ENCODE measurements at places on chromosomes 7 and 10.

GRCh38 chr7:129872054-129872453 is 80.7 kb downstream of the UBE2H start:
- no peak for DNase-seq

- no peak for DNase-seq
These were observed 93.1 kb downstream of the CARD11 start for GRCh38 chr7:2950578-2950977.

- no peak for DNase-seq
These were observed 95.1 kb upstream of the DIP2C start for GRCh38 chr10:784403-785088.

GRCh38 chr10:43138757-43139241 is 554 bp downstream of the CSGALNACT2 start:
- peak; percentile 12 for DNase-seq

GRCh38 chr7:115356999-115357702 is 435.3 kb downstream of the MDFIC start:
- no peak for DNase-seq

DNA sequence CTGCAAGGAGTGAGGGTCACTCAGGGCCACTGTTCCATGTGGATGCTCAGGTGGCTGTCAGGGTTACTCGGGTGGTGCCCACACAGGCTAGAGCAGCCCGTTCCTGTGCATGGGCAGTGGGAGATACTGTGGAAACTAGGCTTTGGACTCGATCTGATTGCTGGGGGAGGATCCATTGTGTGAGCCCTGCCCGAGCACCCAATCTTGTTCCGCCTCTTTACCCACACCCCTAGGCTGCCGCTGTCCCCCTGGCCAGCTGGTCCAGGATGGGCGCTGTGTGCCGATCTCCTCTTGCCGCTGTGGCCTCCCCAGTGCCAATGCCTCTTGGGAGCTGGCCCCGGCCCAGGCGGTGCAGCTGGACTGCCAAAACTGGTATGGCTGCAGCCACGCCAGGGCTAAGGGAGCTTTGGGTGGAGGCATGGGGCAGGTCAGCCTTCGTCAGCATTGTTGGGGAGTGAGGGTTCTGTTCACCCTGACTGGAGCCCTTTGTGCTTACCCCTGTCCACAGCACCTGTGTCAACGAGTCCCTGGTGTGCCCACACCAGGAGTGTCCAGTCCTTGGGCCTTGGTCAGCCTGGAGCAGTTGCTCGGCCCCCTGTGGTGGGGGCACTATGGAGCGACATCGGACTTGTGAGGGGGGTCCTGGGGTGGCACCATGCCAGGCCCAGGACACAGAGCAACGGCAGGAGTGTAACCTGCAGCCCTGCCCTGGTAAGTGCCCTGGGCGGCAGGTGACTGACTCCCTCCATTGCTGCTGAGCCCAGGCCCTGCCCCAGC is 12.4 kb upstream of the ZNF862 start:
- DNase-seq: no peak

GRCh38 chr10:101446947-101447346 is 93.0 kb downstream of the BTRC start:
- no peak for DNase-seq

- DNase-seq: no peak
These were observed 21.7 kb upstream of the ZNF365 start for GRCh38 chr10:62352356-62352970.

- peak; percentile 34 for DNase-seq
These were observed 777 bp downstream of the RUNDC3B start for GRCh38 chr7:87628780-87629569.

DNA sequence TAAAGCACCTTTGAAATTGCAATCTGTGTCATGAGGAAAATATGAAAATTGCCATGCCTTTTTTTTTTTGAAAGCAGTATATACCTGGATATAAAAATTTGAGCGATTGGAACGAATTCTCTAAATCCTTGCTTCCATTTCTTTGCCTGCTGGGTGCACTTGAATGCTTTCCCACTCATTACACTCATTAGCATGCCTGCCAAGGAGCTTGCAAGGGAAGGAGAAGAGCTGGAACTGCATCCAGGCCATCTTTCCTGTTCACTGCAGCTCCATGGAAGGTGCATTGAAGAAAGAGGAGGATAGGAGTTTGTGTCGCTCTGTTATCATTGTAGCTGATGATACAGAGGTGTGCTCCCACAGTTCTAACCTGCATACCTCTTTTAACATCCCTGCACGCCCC is 102.4 kb upstream of the GJD4 start:
- DNase-seq: no peak

GRCh38 chr10:106043863-106044262 is 1120.6 kb downstream of the SORCS1 start:
- DNase-seq: no peak

- no peak for DNase-seq
These were observed 23.1 kb upstream of the ZNF862 start for GRCh38 chr7:149815121-149815520.

DNA sequence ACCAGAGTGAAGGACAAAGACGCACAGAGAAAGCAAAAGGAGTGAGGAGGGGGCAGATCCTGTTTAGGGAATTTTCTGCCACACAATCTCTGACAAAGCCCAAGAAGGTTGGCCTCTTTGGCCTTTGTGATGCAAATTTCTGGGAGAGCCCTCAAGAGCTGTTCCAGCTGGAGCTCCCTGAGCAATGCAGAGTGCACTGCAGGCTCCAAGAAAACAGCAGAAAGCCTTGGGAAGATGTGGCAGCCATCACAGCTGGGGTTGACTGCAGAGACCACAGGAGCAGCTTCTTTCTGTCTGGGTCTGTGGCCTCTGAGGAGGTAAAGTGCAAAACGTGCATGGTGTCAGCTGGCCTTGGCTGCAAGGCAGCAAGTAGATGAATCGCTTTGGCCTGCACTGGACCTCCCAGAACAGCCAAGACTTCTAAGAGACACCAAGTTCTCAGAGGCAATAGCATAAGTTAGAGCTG is 200.2 kb downstream of the ELMO1 start:
- DNase-seq: no peak

DNA sequence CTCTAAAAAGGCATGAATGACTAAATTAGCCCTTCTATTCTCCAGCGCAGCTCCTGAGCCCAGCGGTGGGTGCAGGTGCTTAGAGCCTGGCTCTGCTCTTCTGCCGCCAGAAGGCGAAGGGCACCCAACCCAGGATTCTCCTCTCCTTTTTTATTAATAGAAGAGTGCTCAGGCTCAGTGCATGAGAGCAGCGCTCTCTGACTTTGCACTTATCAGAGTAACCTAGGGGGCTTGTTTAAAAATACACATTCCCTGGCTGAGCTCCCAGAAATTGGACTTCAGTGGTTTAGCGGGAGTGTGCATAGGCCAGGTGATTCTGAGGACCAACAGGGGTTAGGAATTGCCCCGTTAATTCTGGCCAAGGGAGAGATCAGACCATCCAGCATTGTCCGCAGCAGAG is 1.7 kb upstream of the PFKP start:
- no peak for DNase-seq

- no peak for DNase-seq
These were observed 54.7 kb upstream of the CCAR1 start for GRCh38 chr10:68666280-68666760.

GRCh38 chr7:121328508-121329190 is at the start of gene WNT16:
TSS of gene WNT16 (plus strand) at chr7:121329000. CDS start at chr7:121329293, 293 bp downstream.
- no peak for DNase-seq

DNA sequence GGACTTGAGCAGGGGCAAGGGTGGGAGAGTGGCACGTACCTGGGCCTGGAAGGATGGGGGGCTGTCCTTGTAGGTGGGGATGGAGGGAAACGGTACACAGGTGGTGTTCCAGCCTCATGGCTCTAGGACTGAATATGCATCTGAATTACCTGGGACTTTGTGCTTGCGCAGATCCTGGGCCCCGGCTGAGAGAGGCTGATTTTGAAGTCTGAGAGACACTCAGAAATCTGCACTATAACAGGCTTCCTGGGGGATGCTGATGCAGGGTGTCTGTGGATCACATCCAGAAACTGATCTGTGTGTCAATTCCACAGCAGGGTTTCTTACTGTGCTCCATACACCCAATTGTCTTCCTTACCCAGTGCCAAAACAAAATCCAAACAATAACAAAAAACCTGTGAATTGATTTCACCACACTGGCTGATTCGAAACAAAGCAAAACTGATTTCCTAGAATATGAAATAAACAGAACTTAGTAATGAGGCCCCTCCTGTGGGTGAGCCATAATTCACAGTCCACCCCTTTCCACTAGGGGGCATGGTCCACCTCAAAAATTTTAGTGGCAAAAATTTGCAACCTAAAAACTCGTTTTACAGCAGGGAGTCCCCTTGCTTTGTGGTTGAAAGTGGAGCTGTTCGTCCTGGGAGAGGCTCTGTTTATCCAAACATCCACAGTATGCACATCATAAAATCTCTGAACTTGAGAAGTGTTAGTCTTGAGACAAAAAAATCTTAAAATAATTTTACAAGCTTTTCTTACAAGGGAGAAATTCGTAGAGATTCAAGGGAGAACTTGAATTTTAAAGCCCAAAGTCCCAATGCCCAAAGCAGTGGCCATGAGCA is 32.0 kb upstream of the PLEKHA1 start:
- DNase-seq: no peak

GRCh38 chr7:12741951-12742575 is 54.6 kb downstream of the ARL4A start:
- no peak for DNase-seq

DNA sequence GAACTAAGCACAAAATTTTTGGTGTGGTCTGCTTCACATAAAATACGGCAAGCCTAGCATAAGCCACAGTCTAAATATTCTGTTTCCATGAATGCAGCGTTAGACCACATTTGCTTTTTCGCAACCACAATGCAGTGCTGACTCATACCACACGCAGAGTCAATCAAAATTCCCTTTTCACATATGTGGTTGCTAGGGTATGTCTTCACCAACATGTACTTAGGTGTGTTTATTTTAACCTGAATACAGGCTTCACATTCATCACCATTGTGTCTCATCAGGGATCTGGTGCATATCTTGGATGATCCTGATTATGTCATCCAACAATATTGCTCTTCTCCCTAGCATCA is 90.8 kb downstream of the CHN2 start:
- no peak for DNase-seq

- no peak for DNase-seq
These were observed 4.6 kb downstream of the NSUN5 start for GRCh38 chr7:73304071-73304470.

DNA sequence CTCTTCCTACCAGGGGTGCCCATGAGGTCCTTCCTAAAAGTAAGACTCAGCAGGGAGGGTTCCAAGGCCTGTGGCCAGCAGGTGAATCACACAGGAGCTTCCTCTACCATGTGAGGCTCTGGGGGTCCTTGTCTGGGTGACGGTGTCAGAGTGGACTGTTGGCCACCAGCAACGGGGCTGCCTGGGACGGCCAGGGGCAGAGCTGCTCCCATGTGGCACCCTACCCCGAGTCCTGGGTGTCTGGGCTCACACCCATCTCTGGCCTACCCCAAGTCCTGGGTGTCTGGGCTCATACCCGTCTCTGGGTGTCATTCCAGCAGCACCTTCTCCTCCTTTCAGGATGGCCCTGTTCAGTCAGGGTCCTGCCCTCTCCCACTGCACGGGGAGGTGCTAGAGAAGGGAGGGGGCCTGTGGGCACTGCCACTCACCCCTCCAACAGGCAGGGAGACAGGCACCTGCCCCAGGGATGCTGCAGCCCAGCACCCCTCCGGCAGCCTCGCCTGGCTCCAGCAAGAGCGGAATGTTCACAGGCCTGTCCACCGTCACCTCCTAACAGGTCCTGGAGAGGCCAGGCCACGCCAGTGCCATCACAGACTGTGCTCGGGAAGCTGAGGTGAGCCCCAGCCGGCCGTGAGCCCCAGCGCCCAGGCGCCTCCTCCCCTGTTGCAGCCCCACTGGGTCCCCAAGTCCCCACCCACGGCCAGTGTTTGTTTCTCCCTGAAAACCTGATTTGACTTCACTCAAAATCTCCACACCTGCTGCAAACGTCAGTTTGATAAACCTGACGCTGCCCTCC is 143.7 kb downstream of the PTPRN2 start:
- no peak for DNase-seq

GRCh38 chr10:129599160-129599559 is 132.1 kb downstream of the MGMT start:
- DNase-seq: no peak

DNA sequence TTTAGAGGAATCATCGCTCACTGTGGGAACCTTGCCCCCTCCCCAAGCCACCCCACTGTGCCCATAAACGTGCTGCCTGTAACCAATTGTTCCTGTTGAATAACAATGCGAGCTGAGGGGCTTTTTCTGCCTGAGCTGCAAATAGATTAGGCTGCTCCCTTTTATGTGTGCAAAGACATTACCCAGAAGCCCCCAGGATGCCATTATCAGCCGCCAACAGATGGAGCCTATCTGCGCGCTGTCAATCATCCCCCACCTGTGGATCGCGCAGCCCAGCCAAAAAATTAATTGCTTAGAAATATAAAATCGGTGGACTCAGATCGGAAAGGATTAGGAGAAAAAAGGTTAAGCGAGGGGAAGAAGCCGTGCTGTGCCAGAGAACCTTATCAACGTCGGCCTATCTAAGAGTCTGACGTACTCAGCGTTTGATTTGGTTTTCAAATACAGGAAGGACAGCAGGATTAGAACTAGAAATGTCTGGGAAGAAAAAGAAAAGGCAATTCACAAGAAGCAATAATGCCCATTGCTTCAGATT is 167.3 kb upstream of the MYO3A start:
- no peak for DNase-seq

DNA sequence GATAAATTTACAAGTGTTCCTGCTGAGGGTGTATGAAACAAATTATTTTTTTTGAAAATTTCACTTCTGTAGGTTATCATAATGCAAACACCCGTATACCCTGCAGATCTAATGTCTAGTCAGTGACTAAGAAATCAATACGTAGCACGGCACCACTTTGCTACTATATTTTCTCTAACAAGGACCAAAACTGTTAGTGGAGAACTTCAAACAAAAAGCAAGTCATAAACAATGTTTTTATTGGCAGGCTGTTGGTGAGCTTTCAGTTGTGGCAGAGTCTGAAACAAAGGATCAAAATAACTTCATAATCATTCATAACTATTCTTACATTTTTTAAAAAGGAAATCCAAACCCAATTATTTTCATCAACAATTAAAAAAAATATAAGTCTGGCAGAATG is 11.8 kb downstream of the SEM1 start:
- DNase-seq: no peak

- peak; percentile 36 for DNase-seq
These were observed 16.6 kb downstream of the ZNF862 start for GRCh38 chr7:149854611-149855360.

DNA sequence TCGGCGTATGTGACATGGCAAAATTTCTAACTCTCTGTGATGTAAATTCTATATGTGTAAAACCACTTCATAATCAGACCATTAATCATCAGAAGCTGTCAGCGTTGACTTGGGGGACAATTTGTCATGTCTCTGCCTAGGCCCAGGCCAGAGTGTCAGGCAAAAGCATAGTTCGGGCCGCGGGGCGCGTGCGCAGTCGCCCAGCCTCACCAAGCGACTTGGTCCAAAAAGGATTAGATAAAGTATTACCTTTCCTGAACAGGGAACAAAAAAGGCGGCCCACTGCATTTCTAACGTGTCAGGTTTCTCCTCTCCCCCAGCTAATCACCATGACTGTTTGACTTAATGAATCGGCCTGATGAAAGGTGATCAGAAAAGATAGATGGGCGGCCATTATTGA is 114.2 kb downstream of the EBF3 start:
- DNase-seq: no peak

GRCh38 chr10:61931620-61932332 is 30.3 kb downstream of the ARID5B start:
- DNase-seq: no peak

- DNase-seq: no peak
These were observed 228.8 kb downstream of the BMPER start for GRCh38 chr7:34133983-34134782.
